Hepatocyte (in vitro differentiated cells): ENCODE measurements at places on chromosomes 6 and 20.

DNA sequence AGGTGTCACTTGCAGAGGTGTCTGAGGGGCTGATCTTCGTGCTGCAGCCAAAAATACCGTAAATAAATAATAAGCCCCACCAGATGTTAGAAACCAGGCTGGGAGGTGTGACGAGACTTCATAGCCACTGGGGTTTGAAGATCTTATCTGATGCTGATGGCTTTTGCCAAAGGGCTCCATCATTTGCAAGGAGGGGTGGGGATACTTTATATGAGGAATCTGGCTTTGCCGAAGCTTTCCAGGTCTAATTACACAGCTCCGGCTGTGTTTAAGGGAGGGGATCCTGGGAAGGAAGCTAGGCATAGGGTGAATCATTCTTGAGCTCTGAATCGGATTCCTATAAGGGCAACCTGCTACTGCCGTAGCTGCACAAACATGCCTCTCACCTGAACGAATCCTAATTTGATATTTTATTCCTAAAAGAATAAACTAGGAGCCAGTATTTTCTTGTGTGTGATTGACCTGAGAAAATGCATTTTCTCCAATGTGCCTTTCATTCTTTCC lies 249.6 kb downstream of the SOD2 start:
- H3K4me1 ChIP-seq: no peaks in the 10 kb centered on the region
- no peaks in the 10 kb centered on the region for H3K36me3 ChIP-seq
- H3K4me3 ChIP-seq: no peak overlapping the region
- H3K27me3 ChIP-seq: no peaks in the 10 kb centered on the region

DNA sequence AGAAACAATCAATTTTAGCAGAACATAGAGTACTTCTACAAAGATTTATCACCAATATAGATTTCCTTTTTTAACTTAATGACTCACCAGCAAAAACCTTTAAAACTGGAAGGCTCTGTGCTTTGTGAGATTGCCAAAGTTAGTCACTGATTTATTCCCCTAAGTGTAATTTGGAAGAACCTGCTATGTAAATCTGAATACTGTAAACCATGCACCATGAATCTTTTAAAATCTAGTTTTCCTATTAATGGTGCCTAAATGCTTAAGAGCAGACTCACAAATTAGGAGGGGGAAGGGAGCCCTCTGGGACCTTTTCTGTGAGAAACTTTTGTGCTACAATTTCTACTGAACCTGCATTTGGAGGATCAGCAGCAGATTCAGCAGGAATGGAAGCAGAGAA lies 57.8 kb upstream of the PNRC1 start:
- peak overlapping the region; percentile 46 for H3K27ac ChIP-seq
- peaks cover 16% of the 10 kb centered on the region for H3K4me1 ChIP-seq

DNA sequence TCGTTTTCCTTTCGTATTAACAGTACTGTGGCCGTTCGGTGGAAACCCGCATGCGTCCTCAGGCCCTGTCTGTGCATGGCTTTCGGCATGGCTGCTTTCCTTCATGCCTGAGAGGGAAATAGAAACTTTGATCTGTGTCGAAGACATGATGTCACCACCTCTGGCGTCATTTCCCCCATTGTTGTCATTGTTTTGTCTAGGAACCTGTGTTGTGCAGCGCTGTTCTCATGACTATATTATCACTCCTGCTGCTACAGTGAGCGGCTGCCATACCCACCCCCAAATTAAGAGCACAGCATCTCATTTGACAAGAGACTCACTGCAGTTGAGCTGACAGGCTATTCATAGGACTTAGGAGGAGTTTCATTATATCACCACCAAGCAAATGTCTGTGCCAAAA lies 172.3 kb downstream of the TMEM242 start:
- no peak for DNase-seq
- no peak overlapping the region for H3K27ac ChIP-seq
- H3K4me1 ChIP-seq: peaks cover 8% of the 10 kb centered on the region
- H3K27me3 ChIP-seq: no peaks in the 10 kb centered on the region
- H3K4me3 ChIP-seq: no peak overlapping the region

DNA sequence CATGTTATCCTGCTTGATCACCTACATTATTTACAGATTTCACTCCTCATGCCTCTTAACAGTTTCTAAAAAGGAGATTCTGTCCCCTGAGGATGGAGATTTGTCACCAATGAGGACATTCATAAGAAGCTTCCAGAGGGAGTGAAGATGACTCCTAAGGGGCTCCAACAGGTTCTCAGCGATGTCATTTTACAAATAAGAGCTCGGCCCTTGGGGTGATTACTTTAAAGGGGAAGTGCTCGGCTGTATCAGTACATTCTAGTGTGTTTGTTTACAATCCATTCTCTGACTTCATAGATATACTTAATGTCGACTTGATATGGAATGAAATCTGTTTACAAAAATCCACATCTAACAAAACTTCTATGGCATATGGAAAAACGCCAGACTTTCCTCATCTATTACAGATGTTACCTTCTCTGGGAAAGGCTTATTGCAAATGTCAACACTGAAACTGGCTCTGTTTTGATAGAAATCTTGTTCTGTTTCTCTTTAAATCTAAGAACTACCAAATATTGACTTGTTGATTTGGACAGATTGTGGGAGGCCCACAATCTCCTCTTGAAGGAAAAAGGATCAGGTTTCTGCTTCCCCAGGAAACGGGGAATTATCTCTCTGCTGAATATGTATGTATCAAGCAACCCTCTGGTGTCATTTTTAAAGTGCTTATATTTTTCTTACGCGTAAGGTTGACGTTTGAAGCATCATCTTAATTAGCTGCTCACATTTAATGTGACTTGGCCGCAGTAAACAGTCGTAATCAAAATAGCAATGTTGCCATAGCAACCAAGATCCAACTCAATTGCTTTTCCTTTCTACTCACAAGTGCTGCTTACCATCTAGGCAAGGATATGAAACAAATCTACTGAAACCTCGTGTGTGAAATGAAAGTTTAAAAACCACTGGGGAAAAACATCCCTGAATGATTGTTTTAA lies 95.7 kb downstream of the SHLD1 start:
- no peaks in the 10 kb centered on the region for H3K36me3 ChIP-seq
- H3K4me1 ChIP-seq: peaks cover 23% of the 10 kb centered on the region
- no peaks in the 10 kb centered on the region for H3K27me3 ChIP-seq

DNA sequence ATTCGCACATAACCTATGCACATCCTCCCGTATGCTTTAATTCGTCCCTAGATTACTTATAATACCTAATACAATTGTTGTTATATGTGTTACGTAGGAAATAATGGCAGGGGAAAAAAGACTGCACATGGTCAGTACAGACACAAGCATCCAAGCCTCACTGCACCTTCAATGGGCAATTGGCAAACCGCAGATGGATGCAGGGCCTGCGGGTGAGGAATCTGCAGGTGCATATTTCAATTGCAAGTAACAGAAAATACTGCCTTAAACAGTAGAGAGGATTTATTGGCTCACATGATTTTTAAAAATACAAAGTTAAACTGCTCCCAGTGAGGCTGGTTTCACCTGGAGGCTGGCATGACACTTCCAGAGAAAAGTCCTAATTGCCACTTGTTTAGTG lies 142.1 kb upstream of the MLN start:
- no peak overlapping the region for H3K27ac ChIP-seq
- no peak overlapping the region for H3K4me3 ChIP-seq
- H3K4me1 ChIP-seq: no peaks in the 10 kb centered on the region
- H3K36me3 ChIP-seq: no peaks in the 10 kb centered on the region

GRCh38 chr6:124040655-124041054 lies 237.0 kb downstream of the NKAIN2 start:
- H3K36me3 ChIP-seq: no peaks in the 10 kb centered on the region
- H3K27me3 ChIP-seq: no peaks in the 10 kb centered on the region

DNA sequence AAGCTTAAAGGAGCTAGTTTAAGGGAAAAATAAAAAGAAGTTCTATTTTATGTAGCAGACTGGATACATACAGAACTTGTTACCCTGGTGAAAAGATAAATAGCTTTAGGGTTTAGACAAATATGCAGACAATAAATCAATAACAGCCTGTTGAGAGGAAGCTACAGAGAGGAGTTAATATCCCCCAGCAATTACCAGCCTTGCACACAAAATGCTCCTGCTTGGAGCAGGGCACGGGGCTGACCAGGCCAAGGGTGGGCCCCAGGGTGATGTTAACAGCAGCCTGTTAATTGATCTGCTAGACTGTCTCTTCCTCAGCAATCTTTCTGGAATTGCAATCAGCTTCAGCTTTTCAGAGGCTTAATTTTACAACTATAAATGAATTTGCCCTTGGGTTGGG lies 125.1 kb upstream of the SOX4 start:
- H3K4me3 ChIP-seq: no peak overlapping the region
- no peaks in the 10 kb centered on the region for H3K36me3 ChIP-seq
- no peaks in the 10 kb centered on the region for H3K4me1 ChIP-seq
- no peak overlapping the region for H3K27ac ChIP-seq
- no peaks in the 10 kb centered on the region for H3K27me3 ChIP-seq
- DNase-seq: no peak

DNA sequence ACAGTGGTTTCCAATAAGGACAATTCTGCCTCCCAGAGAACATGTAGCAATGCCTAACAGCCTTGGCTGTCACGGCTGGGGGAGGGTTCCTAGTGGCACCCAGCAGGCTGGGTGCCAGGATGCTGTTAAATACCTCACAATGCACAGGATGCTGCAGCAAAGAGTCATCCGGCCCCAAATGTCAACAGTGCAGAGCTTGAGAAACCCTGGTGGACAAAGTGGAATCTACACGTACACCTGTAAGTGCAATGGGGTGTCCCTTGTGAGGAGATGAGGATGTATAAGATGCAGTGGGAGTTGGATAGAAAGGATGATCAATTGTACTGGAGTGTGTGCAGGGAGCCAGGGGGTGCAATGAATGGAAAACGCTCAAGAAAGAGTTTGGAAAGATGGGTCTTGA lies 142.4 kb downstream of the FNDC1 start:
- no peaks in the 10 kb centered on the region for H3K36me3 ChIP-seq
- H3K27me3 ChIP-seq: no peaks in the 10 kb centered on the region
- H3K4me1 ChIP-seq: no peaks in the 10 kb centered on the region

- peaks cover 21% of the 10 kb centered on the region for H3K4me1 ChIP-seq
- no peak overlapping the region for H3K4me3 ChIP-seq
- H3K27me3 ChIP-seq: no peaks in the 10 kb centered on the region
- no peak for DNase-seq
- no peaks in the 10 kb centered on the region for H3K36me3 ChIP-seq
Observed at GRCh38 chr6:44660561-44661220, 273.2 kb downstream of the CDC5L start.

- H3K27me3 ChIP-seq: no peaks in the 10 kb centered on the region
- no peaks in the 10 kb centered on the region for H3K4me1 ChIP-seq
- DNase-seq: peak; percentile 64
- peak overlapping the region; percentile 17 for H3K27ac ChIP-seq
Observed at GRCh38 chr6:36699348-36699747, 1.7 kb downstream of the RAB44 start.

GRCh38 chr6:2918936-2919335 lies 15.8 kb upstream of the SERPINB9 start:
- H3K27me3 ChIP-seq: no peaks in the 10 kb centered on the region
- no peak overlapping the region for H3K27ac ChIP-seq
- H3K36me3 ChIP-seq: no peaks in the 10 kb centered on the region
- H3K4me1 ChIP-seq: peaks cover 3% of the 10 kb centered on the region
- H3K4me3 ChIP-seq: no peak overlapping the region

DNA sequence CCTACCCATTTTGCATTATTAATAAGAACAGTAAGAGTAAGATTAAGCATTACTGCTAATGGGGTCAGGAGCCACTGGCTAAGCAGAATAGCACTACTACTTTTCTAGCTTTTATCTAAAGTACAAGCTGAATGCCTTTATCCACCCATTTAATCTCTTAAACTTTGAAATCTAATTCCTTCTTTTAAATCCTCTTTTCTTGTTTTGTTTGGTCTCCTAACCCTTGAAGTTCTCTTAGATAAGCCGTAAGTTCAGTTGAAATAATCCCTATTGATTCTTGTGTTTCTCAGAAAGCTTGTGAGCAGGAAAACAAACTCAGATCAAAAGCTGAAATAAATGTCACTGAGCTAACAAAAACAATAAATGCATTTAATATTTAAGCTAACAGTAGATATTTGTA lies 380.2 kb downstream of the TBC1D32 start:
- no peak overlapping the region for H3K27ac ChIP-seq
- H3K27me3 ChIP-seq: no peaks in the 10 kb centered on the region
- DNase-seq: no peak
- H3K4me3 ChIP-seq: no peak overlapping the region
- no peaks in the 10 kb centered on the region for H3K4me1 ChIP-seq
- no peaks in the 10 kb centered on the region for H3K36me3 ChIP-seq

- H3K27ac ChIP-seq: peak overlapping the region; percentile 89
- H3K36me3 ChIP-seq: no peaks in the 10 kb centered on the region
- H3K4me1 ChIP-seq: peaks cover 20% of the 10 kb centered on the region
- H3K27me3 ChIP-seq: no peaks in the 10 kb centered on the region
- DNase-seq: peak; percentile 83
Observed at GRCh38 chr6:42226645-42227143, 9.0 kb upstream of the MRPS10 start.

DNA sequence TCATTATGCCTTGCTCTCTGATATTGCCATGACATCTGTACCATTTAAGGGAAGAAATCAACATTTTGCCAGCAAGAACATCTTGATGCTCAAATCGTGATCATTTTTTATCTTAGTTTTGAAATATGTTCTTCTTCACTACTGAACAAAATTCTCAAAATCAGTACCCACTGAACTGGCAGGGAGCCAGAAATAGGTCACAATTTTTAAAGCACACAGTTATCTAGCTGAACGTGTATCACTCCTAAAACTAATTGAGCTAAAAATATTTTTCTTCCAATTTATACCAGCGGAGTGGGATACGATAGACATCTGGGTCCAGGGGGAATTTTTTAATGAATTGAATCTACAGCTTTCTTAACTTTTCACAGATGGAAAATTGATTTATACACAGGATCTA lies 11.3 kb downstream of the IL17F start:
- DNase-seq: no peak
- H3K4me3 ChIP-seq: no peak overlapping the region
- no peaks in the 10 kb centered on the region for H3K36me3 ChIP-seq
- no peaks in the 10 kb centered on the region for H3K4me1 ChIP-seq
- no peak overlapping the region for H3K27ac ChIP-seq

GRCh38 chr6:52538252-52538900 lies 38.5 kb downstream of the TRAM2 start:
- peaks cover 12% of the 10 kb centered on the region for H3K4me1 ChIP-seq
- no peak overlapping the region for H3K27ac ChIP-seq
- no peak for DNase-seq

- peaks cover 8% of the 10 kb centered on the region for H3K4me1 ChIP-seq
- no peak overlapping the region for H3K27ac ChIP-seq
- no peaks in the 10 kb centered on the region for H3K36me3 ChIP-seq
- H3K4me3 ChIP-seq: no peak overlapping the region
- H3K27me3 ChIP-seq: no peaks in the 10 kb centered on the region
Observed at GRCh38 chr6:77816766-77817270, 164.0 kb downstream of the MEI4 start.

GRCh38 chr6:16477367-16478149 lies 239.2 kb downstream of the GMPR start:
- H3K4me3 ChIP-seq: no peak overlapping the region
- no peaks in the 10 kb centered on the region for H3K36me3 ChIP-seq
- H3K27ac ChIP-seq: no peak overlapping the region
- no peaks in the 10 kb centered on the region for H3K27me3 ChIP-seq
- no peak for DNase-seq

- peak overlapping the region; percentile 38 for H3K4me3 ChIP-seq
- peak overlapping the region; percentile 90 for H3K27ac ChIP-seq
- peaks cover 13% of the 10 kb centered on the region for H3K4me1 ChIP-seq
- H3K27me3 ChIP-seq: no peaks in the 10 kb centered on the region
- no peak for DNase-seq
Observed at GRCh38 chr20:43590036-43590391, 723 bp upstream of the IFT52 start.
